ENCODE measurements at places on chromosomes 2 and 18.

GRCh38 chr2:20434588-20435294 is 12.1 kb upstream of the RHOB start:
- no peaks in the 10 kb centered on the region for H3K27me3 ChIP-seq
- H3K4me3 ChIP-seq: no peak overlapping the region
- H3K4me1 ChIP-seq: peaks cover 30% of the 10 kb centered on the region
- H3K27ac ChIP-seq: no peak overlapping the region
- H3K36me3 ChIP-seq: no peaks in the 10 kb centered on the region
- no peak for DNase-seq

DNA sequence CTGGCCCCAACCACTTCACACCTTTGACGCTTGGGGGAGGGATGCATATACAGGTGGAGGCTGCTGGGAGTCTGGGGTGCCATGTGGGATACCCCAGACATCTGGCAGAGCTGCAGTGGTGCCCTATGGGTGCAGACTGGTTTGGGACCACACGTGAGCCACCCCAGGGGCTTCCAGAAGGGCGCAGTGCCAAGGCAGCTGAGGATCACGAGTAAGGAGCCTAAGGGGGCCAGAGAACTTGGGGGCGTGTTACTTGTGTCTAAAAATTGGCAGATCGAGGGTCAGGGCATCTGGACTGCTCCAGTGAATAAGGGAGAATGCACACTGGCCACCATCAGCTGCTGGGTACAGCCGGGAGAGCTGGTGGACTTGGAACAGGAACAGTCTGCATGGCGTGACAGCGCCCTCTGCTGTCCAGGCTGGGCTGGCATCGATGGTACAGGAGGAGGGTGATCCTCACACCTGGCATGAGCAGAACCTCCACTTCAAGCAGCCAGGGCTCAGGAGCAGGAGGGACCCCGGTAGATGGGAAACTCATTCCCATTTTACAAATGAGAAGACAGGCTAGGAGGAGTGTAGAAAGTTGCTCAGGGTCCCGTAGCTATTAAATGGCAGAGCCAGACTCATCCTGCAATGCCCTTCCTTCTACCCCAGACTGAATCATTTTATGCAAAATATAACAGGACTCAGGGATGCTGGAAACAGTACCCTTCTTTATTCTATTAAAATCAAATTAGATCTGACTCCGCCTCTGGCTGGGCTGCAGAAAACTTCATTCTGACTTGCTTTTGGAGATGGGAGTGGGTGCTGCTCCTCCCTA is 60.4 kb downstream of the ATOH8 start:
- H3K27me3 ChIP-seq: no peaks in the 10 kb centered on the region
- H3K36me3 ChIP-seq: no peaks in the 10 kb centered on the region
- H3K27ac ChIP-seq: no peak overlapping the region
- no peak for DNase-seq
- H3K4me1 ChIP-seq: peaks cover 23% of the 10 kb centered on the region
- no peak overlapping the region for H3K4me3 ChIP-seq

DNA sequence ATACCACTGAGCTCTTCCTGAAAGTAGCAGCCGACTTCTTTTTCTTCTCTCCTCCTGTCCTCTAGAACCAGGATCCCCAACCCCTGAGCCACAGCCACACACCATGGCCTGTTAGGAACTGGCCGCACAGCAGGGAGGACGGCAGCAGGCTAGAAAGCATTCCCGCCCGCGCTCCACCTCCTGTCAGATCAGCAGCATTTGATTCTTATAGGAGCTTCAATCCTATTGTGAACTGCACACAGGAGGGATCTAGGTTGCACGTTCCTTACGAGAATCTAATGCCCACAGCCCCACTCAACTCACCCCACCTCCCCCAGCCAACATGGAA is 179.1 kb upstream of the SH3BP4 start:
- DNase-seq: no peak
- H3K36me3 ChIP-seq: no peaks in the 10 kb centered on the region
- H3K27me3 ChIP-seq: no peaks in the 10 kb centered on the region
- H3K27ac ChIP-seq: no peak overlapping the region

DNA sequence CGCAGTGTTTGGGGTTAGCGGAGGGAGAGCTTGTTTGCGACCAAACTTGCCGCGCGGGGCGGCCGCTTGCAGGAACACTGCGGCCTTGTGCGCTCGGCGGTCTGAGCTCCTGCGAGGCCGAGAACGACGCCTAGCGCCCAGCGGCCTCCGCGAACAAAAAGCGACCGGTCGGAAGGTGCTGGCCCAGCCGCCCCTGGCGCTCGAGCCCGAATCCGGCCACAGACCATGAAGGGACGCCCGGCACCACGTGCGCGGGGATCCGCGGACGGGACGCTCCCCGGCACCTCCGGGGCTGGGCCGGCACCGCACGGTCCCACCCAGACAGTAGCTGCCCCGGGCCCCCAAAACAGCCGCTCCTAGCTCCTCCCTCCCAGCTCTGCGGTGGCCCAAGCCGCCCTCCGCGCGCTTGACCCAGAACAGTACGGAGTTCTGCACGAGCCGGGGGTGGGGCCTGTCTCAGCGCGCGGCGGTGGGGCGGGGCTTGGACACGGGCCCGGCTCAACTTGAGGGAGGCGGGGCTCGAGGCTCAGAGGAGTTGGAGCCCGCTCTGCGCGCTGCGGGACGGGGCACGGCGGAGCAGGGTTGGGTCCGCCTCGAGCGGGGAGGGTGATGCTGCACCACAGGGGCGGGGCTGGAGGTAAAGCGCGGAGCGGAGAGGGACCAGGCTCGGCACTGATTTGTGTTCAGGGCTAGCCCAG is 664 bp upstream of the IMPA2 start:
- no peaks in the 10 kb centered on the region for H3K27me3 ChIP-seq
- H3K4me3 ChIP-seq: peak overlapping the region; percentile 91
- no peak for DNase-seq

DNA sequence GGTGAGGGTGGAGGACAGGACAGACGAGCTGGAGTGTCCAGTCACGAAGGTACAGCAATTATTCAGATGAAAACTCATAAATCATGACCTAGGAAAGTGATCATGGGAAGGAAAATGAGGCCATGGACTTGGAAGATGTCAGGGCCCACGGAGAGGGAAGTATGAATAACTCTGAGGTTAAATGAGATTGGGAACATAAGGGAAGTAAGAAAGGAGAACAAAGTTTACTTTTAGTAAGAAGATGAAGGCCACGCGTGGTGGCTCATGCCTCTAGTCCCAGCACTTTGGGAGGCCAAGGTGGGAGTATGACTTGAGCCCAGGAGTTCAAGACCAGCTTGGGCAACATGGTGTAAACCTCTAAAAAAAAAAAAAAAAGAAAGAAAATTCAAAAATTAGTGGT is 56.2 kb downstream of the AQP4 start:
- H3K27ac ChIP-seq: no peak overlapping the region
- H3K4me3 ChIP-seq: no peak overlapping the region
- H3K36me3 ChIP-seq: no peaks in the 10 kb centered on the region
- no peaks in the 10 kb centered on the region for H3K4me1 ChIP-seq

GRCh38 chr18:11518788-11519685 is 90.4 kb upstream of the SLC35G4 start:
- DNase-seq: no peak
- H3K4me3 ChIP-seq: no peak overlapping the region
- H3K27me3 ChIP-seq: no peaks in the 10 kb centered on the region
- H3K4me1 ChIP-seq: no peaks in the 10 kb centered on the region

DNA sequence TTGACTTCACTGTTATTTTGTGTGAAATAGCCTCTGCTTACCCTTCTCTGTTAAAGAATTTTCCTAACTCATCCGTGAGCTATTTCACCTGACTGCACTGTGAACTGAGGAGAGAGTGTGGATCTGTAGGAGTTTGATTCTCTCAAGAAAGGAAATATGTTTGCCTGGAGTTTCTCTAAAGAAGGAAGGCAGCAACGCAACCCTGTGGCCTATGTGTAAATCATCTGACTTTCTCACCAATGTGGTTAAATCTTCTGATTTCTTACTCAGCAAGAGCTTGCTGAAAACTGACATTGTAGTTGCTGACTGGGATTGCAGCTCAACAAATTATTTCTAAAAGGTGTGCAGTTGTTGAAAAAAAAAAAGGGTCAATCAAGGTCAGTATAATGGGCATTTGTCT is 153.9 kb upstream of the PELI1 start:
- no peak for DNase-seq
- H3K4me1 ChIP-seq: no peaks in the 10 kb centered on the region
- H3K27ac ChIP-seq: no peak overlapping the region
- H3K27me3 ChIP-seq: no peaks in the 10 kb centered on the region
- no peak overlapping the region for H3K4me3 ChIP-seq

- H3K4me3 ChIP-seq: no peak overlapping the region
- no peaks in the 10 kb centered on the region for H3K36me3 ChIP-seq
- no peak for DNase-seq
- H3K27ac ChIP-seq: peak overlapping the region; percentile 16
- H3K4me1 ChIP-seq: peaks cover 48% of the 10 kb centered on the region
Observed at GRCh38 chr2:152443771-152444170, 108.8 kb downstream of the FMNL2 start.

DNA sequence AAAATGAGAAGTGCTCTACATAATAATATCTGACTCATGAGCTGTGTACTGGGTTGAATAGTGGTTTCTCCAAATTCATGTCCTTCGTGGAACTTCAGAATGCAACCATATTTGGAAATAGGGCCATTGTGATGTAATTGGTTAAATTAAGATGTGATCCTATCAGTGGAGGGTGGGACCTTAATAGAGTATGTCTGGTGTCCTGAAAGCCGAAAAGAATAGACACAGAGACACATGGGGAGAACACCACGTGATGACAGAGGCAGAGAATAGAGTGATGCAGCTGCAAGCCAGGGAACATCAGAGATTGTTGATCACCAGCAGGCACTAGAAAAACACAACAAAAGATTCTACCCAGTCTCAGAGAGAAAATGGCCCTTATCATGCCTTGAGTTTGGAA is 310.1 kb downstream of the EXOC6B start:
- H3K27me3 ChIP-seq: no peaks in the 10 kb centered on the region
- no peaks in the 10 kb centered on the region for H3K36me3 ChIP-seq
- no peak for DNase-seq
- no peak overlapping the region for H3K4me3 ChIP-seq
- no peaks in the 10 kb centered on the region for H3K4me1 ChIP-seq

DNA sequence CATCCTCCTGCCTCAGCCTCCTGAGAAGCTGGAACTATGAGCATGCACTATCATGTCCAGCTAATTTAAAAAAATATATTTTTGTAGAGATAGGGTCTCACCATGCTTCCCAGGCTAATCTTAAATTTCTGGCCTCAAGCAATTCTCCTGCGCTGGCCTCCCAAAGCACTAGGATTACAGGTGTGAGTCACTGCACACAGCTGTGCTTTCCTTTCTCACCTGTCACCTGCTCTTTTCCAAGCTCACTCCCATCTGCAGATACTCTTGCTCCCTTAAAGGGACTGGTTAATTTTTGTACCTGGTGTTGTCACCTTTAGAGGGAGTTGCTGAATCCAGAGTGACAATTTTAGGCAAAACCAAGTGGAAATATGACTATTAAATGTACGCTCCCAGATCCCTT is 178.2 kb downstream of the LOXHD1 start:
- H3K4me1 ChIP-seq: no peaks in the 10 kb centered on the region
- DNase-seq: no peak
- H3K36me3 ChIP-seq: no peaks in the 10 kb centered on the region
- H3K27me3 ChIP-seq: no peaks in the 10 kb centered on the region

All from vagina (tissue), 2 donors.